ENCODE measurements at places on chromosomes 6 and 20.

DNA sequence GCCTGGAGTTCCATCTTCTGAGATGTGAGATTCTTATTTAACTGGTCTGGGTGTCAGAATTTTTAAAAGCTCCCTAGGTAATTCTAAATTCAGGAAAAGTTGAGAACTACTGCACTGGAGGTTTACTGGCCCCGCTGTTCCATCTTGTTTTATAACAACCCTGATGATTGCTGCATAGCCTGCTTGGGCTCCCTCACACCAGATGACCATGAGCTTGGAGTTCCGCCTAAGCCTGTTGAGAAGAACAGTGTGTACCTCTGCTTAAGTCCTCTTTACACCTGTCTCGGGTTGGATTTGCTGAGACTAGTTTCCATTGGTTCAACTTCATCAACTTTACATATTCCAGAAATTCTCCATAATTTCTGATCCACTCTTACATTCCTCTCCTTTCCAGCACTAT is 77.9 kb downstream of the FKBP5 start:
- no peak for DNase-seq

DNA sequence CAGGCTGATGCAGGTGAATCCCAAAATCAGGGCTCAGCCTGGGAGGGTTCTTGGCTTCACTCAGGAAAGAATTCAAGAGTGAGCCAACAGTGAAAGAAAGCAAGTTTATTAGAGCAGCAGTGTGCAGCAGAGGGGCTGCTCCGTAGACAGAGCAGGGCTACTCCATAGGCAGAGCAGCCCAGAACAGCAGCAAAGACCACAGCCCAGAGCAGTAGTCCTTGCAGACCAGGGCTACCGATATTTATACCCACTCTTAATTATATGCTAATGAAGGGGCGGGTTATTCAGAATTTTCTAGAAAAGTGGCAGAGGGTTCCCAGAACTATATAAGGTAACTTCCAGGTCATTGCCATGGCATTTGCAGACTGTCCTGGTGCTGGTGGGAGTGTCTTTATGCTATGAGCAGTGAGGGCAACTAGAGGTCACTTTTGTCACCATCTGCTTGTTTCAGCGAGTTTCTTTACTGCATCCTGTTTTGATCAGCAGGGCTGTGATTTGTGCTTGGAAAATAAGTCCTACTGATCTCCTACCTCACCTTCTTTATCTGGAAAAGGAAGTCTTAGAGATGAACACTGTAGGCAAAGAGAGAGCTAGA is 39.8 kb upstream of the PTPN1 start:
- no peak for DNase-seq

DNA sequence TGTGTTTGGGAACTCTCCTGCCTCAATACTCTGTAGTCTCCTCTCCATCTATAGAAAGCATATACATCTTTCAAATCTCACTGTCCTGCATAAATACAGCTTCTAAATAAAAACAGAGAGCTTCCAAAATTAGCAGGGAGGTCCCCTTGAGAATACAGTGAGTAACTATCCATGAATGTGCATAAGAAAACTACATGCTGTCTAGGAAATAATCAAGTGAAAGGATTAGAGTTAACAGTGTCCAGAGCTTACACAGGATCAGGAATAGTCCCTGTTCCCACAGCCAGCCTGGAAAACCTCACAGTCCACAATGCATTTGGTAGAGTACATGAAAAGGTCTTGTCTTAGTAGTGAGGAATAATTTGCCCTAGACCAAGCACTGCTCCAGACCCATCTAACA is 123.0 kb upstream of the POU3F2 start:
- DNase-seq = no peak

GRCh38 chr6:55536391-55536956 is 42.5 kb downstream of the HMGCLL1 start:
- DNase-seq = no peak

DNA sequence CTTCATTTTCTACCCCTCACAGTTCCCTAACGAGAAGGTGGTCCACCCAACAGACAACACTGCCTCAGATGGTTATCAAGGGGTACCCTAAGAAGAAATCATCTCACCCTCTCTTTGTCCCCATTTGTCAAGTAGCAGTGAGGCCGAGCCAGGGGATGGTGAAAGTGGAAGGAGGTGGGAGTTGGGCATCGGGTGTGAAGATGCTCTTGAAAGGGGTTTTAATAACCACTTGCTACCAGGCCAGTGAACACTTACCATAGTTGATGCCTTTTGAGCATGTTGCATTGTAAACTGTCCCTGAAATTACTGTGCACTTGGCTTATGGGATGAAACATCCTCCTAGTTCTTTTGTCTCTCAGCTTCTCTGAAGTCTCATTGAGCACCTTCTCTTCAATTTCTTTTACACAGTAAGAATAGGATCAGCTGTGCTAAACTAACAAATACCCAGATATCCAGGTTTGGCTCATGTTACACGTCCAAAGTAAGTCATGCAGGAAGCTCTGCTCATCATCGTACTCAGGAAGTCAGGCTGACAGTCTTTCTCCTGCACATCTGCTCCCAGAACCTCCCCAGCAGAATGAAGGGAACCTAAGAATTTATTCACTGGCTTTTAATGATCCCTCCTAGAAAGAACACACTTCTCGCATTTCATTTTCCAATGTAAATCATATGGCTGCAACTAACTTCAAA is 13.3 kb downstream of the HLA-DPB1 start:
- DNase-seq = no peak

GRCh38 chr20:24796236-24796635 is 152.8 kb upstream of the CST7 start:
- DNase-seq = no peak

- no peak for DNase-seq
Measured at GRCh38 chr6:23179994-23180393, 610.6 kb downstream of the HDGFL1 start.

GRCh38 chr6:113329942-113330635 is 527.1 kb upstream of the MARCKS start:
- DNase-seq = no peak
